ENCODE measurements at places on chromosomes 12 and 14.

DNA sequence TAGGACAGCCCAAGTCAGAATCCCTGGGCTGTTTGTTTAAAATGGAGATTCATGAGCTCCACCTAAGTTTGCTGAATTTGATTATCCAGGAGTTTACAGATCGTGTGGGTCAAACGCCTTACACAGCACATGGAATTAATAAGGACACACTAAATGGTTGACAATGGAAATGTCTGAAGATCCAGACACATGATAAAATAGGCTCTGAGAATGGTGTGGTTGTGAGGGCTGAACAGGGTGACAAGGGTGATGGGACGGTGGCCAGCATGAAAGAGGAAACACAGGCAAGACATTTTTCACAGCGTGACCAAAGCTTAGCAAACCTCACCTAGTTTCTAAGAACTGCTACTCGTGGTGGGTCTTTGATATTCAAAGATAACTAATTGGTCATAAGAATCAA lies 12.5 kb downstream of the VWF start:
- DNase-seq = no peak

DNA sequence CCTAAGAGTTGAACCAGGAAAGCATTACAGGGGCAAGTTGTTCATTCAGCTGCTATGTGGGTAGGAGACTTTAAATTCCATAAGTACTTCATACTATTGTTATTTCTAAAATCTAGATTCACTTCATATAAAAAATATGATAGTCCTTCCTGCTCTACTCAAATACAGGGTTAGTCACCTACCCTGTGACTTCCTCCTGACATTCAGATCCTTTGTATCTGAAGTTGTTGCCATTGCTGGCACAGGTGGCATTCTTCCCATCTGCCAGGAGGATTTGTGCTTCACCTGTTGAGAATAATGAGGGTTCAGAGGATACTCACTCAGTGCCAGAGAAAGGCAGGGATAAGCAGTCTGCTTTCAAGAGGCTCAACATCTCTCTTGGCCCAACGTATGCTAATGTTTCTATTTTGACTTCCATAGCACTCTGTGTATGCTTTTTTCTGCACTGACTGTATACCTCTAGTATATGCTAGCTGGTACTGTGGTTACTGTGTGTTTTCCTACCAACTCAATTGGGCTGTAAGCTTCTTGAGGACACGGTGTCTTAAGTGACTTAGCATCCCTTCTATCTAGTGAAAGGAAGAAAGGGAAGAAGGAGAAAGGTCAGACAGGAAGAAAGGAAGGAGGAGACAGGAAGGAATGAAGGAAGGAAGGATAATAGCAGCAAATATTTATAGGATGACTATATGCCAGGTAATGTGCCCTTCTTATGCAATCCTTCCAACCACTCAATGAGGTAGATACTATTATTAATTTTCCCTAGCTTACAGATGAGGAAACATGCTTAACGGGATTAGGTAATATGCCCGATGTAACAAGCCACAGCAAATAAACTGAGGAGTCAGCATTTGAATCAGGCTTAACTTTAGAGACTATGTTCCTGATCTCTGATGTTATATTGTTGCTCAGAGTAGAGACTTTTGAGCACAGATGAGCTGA lies 38.5 kb upstream of the FGF6 start:
- DNase-seq = no peak

- DNase-seq = no peak
These were observed 63.9 kb downstream of the TGFB3 start for GRCh38 chr14:75917946-75918335.

GRCh38 chr12:26341491-26341890 lies 146.1 kb downstream of the SSPN start:
- no peak for DNase-seq

DNA sequence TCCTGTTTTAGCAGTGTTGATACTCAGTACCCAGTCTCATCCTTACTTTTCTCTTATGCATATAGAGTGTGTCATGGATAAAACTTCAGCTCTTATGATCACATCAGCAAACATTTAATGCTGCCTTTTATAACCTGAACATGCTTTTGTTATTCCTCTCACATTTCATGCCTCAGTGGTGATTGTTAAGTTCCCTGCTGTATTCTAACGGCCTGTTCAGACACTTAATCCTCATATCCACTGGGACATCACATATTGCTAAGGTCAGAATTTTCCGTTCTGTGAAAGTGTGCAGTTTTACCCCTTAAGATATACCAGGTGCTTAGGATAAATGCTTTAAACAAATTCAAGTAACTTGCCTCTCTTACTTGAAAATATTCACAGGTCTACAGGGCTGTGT lies 268.7 kb upstream of the SEL1L start:
- DNase-seq = no peak

GRCh38 chr12:9651265-9651729 lies 18.2 kb upstream of the CLEC2D start:
- no peak for DNase-seq

DNA sequence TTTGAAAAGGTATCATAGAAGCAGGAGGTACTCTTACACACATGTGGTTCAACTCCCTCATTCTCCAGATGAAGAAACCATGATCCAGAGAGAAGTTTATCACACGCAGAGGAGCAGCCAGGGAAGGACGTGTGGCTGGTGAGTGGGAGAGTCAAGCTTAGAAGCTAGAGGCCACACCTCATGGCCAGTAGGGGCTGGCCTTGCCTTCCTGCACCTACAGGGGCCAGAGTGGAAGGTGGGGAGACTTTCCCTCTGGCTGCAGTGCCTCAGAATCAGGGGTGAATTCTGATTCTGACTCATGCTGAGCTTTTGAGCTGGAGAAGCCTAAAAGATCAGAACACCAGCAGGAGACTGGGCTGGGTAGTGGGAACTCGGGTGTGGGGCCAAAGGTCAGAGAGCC lies 1067.9 kb downstream of the BCL11B start:
- no peak for DNase-seq

GRCh38 chr12:29563636-29564035 lies 66.2 kb upstream of the OVCH1 start:
- DNase-seq = no peak

DNA sequence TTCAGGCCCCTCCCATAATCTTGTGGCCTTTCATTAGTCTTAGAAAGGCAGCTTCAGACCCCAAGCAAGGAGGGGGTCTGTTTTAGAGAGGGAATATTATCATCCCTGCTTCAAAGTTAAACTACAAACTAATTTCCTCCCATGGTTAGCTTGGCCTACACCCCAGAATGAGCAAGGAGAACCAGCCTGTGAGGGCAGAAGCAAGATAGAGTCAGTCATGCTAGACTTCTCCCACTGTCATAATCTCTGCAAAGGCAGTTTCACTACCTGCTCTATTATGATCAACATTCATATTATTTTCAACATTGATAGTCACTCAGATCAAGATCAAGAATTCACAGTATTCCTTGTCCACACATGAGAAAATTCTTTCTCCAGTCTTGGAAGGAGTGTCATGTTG lies 105.1 kb downstream of the GXYLT1 start:
- DNase-seq = no peak

GRCh38 chr12:109112720-109113465 lies 3.5 kb upstream of the ACACB start:
- DNase-seq = no peak

DNA sequence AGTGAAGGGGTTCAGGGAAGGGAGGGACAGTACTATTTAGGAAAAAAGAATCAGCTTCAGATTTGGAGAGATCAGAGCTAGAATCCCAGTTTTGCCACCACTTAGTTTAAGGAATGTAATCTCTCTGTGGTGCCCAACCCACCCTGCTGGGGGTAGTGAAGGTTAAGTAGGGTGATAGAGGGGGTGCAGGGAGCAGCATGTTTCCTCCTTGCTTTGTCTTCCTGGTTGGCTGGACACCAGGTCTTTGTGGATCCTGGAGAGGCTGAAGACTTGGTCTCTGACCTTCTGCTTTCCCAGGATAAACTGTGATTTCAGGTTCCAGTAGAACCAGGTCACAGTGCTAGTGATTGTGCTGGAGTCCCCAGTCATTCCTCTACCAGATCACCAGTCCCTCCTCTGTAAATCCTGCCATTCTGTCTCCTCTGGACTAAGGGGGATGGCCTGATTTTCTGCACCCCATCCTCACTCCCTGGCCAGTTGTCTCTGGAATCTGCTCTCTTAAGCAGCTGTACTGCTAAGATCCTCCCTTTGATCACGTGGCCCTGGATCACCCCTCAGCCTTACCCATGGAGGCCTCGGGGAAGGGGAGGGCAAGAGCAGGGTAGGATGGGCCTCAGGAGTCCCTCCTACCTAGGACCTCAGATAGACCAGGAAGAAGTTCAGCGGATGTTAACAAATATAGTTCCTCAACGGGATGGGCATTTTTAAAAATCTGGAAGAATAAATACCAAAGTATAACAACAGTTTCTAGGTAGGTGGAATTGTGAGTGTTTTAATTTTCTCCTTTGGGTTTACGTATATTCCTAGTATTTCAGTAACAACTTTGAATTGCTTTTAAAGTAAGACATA lies 3.1 kb downstream of the MAP3K12 start:
- DNase-seq = no peak
